Fibroblast of skin of back (primary cell): ENCODE measurements at places on chromosomes 3 and 15.

- DNase-seq = no peak
Observed at GRCh38 chr15:61153291-61153690, 75.8 kb downstream of the RORA start.

DNA sequence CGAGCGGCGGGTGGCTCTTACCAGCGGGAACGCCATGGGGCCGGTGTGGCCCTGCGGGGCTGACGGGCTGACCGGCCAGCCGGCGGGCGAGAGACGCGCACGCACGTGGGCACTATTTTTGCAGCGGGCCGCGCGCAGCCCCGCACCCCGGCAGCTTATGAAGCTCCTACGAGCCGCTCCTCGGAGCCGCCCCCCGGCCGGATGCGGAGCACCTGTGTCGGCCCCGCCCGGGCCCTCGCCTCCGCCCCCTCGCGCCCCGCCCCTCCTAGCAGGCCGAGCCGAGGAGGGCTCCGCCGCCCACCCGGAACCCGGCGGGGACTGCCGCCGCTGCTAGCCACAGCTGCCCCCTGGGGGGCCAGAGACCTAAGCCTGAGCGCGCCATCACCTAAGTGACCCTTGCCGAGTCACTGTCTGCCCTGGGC, 683 bp upstream of the CPEB1 start:
- no peak for DNase-seq

GRCh38 chr15:101399431-101399830, 90.1 kb downstream of the PCSK6 start:
- no peak for DNase-seq

DNA sequence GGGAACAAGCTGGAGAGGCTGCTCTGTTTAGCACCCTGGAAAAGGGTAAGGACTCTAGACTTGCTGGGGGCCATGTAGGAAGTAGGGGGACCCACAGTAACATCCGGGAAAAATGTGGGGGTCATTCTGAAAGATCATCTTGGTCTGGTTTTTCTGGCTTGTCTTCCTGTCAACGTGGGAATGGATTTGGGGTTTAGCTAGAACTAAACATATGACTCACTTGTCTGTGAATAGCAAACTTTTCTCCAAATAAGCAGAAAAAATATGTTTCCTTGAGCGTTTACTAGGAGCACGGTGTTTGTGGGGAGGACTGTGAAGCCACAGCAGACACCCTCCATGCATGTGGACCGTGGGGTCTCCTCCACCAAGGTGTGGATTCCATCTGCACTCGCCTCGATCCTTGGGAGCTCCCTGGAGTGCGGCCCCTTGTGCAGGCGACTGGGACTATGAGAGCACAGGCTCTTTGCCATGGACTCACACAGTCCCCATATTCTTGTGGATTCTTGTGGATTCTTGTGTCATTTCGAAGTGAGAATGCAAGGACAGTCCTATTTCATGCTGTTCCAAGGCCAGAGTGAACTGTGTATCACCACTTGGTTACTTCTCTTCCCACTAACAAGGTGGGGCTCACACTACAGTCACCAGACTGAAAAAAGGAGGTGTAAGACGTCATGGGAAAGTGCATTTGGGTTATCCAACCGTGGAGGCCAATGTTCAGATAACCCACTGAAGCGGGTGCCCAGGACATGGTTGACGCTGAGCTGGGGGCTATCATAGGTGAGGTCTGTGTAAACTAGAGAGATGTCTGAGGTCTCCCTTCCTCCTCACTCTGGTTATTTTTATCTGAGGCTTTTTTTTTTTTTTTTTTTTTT, 25.5 kb downstream of the PGPEP1L start:
- no peak for DNase-seq

- no peak for DNase-seq
Observed at GRCh38 chr3:52895418-52895817, 1.9 kb downstream of the STIMATE start.
